ENCODE measurements at places on chromosomes 13 and 19. TPM values are rescaled to one million over a fixed set of nuclear protein-coding genes. Genes with fewer than 3 reads are reported as not detected.

The ONECUT3 gene
- not detected for polyA plus RNA-seq

The TNFSF13B gene
- polyA plus RNA-seq, result 1.4 TPM

The ZSCAN4 gene
- polyA plus RNA-seq, result 0.16 TPM

The LHFPL6 gene
- 66.8 TPM for polyA plus RNA-seq

The GPR183 gene
- 14.5 TPM for polyA plus RNA-seq

The RFPL4AL1 gene
- polyA plus RNA-seq, result not detected

The C19orf85 gene
- polyA plus RNA-seq, result not detected

The FAM216B gene
- polyA plus RNA-seq, result 10.5 TPM

The ZNF554 gene
- polyA plus RNA-seq, result 4.7 TPM

The FFAR1 gene
- polyA plus RNA-seq, result not detected

The ACTMAP gene
- 5.1 TPM for polyA plus RNA-seq

The COMP gene
- polyA plus RNA-seq, result 2.2 TPM
